ENCODE measurements at places on chromosomes 7 and 10.

DNA sequence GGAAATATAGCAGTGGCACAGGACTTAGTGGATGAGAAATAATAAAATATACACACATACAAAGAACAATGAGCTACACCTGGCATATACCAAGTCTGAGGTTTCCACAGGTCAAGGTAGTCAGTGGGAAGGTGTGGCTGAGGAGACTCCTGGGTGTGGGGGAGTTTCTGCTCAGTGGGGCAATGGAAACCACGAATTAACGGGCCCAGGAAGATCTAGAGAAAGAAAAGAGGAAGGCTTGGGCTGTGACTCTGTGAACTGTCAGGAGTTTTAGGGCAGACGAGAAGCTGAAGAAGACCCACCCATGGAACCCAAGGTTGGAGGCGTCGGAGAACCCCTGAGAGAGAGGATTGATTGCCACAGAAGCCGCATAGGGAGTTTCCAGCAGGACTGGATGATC lies 196.5 kb downstream of the HERPUD2 start:
- no peak for DNase-seq

- DNase-seq = no peak
These were observed 58.7 kb upstream of the PFKP start for GRCh38 chr10:3008518-3009195.

GRCh38 chr10:84089162-84089561 lies 50.1 kb upstream of the GHITM start:
- DNase-seq = no peak

GRCh38 chr7:137839903-137840779 lies 6.6 kb downstream of the DGKI start:
- no peak for DNase-seq

GRCh38 chr7:76346097-76346496 lies 12.7 kb downstream of the YWHAG start:
- DNase-seq = no peak

- no peak for DNase-seq
These were observed 642 bp upstream of the PRKG1 start for GRCh38 chr10:51073453-51074237.

DNA sequence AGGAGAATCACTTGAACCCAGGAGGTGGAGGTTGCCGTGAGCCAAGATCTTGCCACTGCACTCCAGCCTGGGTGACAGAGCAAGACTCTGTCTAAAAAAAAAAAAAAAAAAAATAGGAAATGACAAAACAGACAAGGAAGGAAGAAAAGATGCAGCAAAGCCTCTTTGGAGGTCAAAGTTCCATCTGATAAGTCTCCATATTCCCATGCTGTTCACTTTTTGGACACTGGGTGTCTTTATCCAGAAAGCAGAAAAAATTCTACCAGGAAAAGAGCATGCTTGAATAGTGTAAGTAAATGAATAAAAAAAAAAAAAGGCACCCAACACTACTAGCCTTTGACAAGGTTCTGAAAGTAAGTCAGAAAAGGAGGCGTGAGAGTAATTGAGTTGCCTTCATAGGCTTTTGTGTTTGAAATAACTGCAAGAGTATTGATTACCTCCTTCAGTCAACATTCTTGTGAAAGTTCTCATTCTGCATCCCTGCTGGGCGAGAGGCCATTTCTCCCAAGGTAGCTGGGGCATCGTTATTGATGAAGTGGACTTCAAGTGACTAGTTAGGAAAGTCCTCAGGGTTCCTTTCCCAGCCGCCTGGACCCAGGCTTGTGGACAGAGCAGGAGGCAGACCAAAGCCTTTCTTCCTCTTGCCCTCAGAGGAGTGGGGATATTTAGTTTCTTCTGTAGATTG lies 133.3 kb upstream of the KIF5B start:
- no peak for DNase-seq

- DNase-seq = no peak
These were observed 10.5 kb upstream of the EZH2 start for GRCh38 chr7:148894591-148894990.

- no peak for DNase-seq
These were observed 22.3 kb downstream of the BZW2 start for GRCh38 chr7:16668049-16668858.

DNA sequence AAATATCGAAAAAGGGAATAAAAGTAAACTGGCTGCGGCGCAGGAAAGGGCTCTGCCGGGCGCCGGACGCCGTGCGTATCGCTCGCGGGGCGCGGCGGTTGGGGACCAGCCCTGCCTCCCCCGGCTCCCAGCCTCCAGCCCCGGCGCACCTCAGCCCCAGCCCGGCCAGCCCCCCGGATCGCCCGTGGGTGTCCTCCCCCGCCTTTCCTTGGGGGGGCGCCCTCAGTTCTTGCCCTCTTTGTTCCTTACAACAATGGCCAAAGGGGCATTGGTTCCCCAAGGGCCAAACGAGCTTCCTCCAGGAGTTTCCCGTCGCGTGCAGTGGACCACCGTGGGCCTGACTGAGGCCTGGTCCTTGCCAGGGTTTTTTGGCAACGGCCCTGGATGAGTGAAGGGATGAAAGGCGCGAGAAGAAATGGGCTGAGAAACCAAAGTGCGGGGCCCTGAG lies 1.2 kb downstream of the MACROH2A2 start:
- DNase-seq = no peak

- no peak for DNase-seq
These were observed 15.7 kb upstream of the STN1 start for GRCh38 chr10:103933557-103934121.

DNA sequence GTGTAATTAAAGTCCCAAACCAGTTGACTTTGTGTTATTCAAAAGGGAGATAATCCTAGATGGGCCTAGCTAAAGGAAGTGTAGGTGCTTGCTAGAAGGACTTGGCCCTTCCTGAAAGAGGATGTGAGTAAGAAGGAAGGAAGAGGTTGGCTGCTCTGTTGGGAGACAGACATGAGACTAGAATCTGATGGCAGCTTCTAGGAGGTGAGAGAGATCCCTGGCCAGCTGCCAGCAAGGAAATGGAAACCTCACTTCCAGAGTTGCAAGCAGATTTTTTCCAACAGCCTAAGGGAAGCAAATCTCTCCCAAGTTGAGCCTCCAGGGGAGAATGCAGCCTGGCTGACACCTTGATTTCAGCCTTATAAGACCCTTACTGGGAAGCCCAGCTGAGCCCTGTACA lies 368.4 kb upstream of the ZMIZ1 start:
- DNase-seq = no peak

DNA sequence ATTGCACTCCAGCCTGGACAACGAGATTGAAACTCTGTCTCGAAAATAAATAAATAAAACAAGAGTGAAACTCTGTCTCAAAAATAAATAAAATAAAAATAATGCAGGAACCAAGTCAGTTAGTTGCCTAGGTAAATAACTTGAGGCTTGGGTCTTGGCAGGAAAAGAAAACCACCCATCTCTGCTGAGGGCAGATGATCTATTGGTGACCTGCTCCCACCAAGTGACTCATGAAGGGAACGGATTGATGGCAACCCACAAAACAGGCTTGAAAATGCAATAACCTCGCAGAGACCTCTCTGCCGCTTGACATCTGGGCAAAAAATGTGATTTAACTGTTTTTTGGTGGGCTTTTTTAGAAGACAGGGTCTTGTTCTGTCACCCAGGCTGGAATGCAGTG lies 86.6 kb downstream of the CALN1 start:
- DNase-seq = no peak

GRCh38 chr7:46218461-46219200 lies 297.6 kb upstream of the IGFBP3 start:
- DNase-seq = no peak

DNA sequence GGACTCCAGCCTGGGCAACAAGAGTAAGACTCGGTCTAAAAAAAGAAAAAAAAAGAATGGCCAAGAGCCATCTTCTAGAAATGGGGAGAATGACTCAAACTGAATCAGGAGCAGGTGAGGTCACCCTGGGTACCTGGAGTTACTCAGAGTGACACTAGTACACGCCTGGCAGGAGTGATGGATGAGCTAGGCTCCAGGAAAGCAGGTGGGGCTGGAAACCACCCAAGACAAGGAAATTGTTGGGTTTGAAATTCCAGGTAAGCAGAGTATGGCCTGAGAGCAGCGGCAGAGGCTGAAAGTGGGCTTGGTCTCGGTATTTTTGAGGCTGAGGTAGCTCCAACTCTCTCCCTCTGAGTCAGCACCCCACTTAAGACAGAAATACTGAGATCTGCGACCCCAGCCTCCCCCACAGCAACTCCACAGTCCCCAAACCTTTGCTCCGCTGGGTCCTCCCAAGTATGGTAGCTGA lies 18.5 kb downstream of the DDIT4 start:
- no peak for DNase-seq

DNA sequence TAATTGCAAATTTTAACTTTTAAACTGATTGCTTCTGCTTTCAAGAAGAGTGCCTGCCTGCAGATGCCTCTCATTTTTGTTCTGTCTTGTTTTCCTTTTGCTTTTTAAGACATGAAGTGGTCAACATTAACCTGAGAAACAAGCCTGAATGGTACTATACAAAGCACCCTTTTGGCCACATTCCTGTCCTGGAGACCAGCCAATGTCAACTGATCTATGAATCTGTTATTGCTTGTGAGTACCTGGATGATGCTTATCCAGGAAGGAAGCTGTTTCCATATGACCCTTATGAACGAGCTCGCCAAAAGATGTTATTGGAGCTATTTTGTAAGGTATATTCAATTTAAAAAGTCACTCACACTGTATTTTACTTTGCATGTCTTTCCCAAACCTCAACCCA lies 8.8 kb downstream of the GSTO2 start:
- no peak for DNase-seq

DNA sequence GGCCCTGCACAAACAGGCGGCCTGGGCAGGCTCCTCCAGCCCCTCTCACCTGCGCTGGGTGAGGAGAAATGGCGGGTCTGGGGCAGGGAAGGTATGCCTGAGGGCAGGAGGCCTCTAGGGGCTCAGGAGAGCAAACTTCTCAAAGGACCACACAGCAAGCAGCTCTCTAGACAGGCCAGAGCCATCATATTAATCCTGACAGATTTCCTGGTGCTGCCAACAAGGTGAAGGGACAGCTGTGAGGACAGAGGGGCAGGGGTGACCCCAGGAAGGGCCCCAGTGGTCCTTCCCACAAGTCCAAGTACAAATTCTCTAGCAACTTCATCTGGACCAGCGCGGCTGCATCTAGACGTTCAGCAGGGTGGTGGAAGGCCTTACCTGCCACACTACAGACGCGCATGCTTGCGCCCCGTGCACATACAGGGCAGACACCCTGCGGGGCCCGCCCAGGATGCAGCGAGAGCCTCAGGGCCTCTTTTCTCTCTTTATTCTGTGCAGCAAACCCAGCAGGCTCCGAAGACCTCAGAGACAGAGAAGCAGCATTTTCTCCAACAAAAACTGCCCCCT lies 62.1 kb downstream of the ZRANB1 start:
- no peak for DNase-seq

DNA sequence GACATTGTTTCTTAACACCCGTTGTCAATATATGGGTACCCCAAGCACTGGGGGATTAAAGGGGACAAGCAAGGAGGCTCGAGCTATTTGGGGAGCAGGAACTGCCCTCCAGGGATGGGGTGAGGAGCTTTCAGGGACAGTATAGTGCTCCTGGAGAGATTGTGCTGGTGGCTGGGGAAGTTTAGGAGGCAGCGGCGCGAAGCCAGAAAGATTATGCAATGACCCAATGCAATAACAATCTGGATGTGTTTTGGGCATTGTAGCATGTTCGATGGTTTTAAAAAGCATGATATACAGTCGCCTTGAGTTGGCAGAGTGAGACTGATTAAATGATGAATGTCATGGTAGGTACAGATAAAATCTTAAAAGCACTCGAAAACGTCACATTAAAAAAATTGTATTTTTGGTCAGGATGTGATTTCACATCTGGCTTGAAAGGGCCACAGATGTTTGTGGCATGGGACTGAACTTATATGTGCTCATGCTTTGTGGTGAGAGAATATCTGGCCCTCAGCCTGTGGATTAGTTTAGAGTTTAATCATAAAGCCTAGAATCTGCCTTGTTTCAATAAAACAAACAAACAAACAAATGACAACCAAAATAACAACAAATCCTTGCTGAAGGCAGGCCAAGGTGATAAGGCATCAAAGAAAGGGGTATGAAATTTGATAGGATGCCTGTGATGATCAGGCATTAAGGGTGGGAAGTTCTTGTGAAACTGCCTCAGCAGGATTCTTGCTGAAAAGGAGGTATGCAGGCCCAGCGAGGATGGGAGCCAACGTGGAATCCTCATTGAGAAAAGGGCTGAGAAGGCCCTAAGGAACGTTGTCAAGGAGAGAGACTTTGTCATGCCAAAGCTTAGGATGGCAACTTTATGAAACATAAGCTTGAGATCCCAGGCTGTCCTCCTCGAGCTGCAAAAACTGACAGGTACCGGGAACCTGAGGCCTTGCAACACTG lies 417.1 kb upstream of the KLF6 start:
- DNase-seq = no peak

- DNase-seq = peak; percentile 73
These were observed 11.3 kb upstream of the SAMD8 start for GRCh38 chr10:75099952-75100763.

DNA sequence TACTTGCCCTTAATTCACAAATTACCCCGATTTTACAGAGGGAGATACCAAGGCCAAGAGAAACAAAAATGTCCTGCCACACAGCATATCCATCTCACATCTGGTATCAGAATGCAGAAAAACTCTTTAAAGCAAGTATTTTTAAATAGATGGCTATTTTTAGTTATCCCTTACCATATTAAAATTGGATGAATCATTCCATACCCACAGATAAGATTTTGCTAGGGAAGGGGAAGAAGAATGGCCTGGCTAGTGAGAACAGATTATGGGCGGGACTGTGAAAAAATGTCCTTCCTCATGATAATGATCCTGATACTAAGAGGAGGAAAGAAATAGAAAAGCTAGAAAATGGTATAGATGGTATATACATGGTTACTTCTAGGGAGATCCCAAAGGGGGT lies 80.6 kb upstream of the GATAD1 start:
- no peak for DNase-seq

DNA sequence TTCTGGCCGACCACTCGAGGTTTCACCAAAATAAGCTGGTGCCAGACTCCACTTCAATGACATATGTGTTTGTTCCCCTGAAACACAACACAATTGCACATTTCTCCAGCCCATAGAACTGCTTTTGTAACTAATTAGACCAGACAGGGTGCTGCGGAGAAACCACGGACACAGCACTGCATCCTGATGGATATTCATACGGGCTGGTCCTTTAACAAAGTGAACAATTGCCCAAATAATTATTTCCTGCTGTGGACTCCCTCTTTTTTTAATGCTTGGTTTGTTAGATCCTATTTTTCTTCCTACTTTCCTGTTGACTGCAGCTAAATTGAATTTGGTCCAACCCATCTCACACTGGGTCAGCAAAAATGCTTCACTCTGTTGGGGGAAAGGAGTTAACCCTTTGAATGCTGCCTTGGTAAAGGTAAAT lies 198.6 kb upstream of the BMPER start:
- DNase-seq = no peak

GRCh38 chr7:16801111-16801542 lies 3.7 kb downstream of the AGR2 start:
- no peak for DNase-seq

- no peak for DNase-seq
These were observed 322.8 kb upstream of the SORCS1 start for GRCh38 chr10:107487284-107487683.

GRCh38 chr7:31373337-31374289 lies 33.1 kb upstream of the NEUROD6 start:
- DNase-seq = no peak

- DNase-seq = no peak
These were observed 26.4 kb downstream of the ENTPD1 start for GRCh38 chr10:95782318-95782717.

All from stimulated activated CD8-positive, alpha-beta memory T cell treated with anti-CD3 and anti-CD28 coated beads, Interleukin-15, amount 100 ng/mL, for 24 hours (primary cell).